ENCODE measurements at places on chromosomes 4 and X.

- DNase-seq = no peak
Observed at GRCh38 chr4:80183250-80184052, 13.9 kb upstream of the PRDM8 start.

DNA sequence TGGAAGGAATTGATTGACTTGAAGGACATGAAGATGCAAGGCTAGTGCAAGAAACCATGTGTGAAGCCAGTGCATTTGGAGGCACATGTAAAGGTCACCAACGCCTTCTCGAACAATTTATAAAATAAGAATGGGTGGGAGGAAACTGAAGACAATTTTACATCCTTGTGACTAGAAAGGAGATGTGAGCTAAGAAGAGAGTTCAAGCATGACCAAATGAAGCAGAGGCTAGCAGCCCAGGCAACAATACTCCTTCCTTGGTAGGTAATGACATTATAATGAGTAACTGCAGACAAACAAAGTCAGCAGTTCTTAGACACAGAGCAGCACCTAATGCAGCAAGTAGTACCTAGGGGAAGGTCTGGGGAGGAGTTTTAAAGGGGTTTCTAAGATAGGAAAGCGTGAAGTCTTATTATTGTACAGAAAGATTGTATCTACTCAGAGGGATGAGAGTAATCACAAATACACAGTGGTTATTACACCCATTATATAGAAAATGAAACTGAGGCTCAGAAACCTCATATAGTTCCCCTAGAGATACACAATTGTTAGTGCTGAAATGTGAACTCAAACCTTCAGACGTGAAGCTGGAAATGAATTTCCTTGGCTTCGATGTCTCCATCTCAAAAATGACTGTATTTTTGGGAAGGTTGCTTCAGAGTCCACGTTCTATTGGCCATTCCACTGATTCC, 56.1 kb downstream of the ATXN3L start:
- DNase-seq = no peak

- no peak for DNase-seq
Observed at GRCh38 chr4:55758570-55758969, 61.0 kb upstream of the EXOC1L start.

DNA sequence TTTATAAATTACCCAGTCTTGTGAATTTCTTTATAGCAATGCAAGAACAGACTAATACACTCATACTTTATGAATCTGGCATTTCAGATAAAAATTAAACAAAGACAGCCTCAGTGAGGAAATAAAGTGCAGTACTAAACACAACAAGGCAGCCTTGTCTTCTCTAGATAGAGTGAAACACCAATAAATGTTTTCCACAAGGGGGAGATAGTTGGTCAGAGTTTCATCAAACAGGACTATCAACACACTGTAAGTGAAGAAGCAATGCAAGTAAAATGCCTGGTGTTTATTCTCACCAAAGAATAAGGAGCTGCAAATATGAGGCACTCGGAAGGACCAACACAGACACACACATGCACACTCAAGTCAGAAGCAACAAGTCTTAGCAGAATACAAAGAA, 62.8 kb downstream of the FAM9B start:
- no peak for DNase-seq

GRCh38 chr4:5568336-5568735, 140.0 kb downstream of the EVC2 start:
- no peak for DNase-seq

DNA sequence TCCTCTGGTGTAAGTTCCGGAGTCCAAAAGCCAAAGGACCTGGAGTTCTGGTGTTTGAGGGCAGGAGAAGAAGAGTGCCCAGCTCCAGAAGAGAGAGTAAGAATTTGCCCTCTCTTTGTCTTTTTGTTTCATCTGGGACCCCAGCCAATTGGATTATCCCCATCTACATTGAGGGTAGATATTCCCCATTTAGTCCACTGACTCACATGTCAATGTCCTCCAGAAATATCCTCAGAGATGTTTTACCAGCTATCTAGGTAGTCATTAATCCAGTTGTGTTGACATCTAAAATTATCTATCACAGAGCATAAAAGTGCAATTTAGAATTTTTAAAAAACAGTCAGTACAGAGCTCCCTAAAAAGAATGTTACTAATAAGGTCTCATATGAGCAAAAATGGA, 132.9 kb upstream of the TMEM47 start:
- no peak for DNase-seq

Data from activated CD4-positive, alpha-beta T cell treated with anti-CD3 and anti-CD28 coated beads for 48 hours (primary cell).